Thymus (tissue), 14 donors: ENCODE measurements at places on chromosomes 13 and 19. TPM values are rescaled to one million over a fixed set of nuclear protein-coding genes. Genes with fewer than 3 reads are reported as not detected.
A peak's percentile ranks its signal among the peaks of the same experiment; 100 is the strongest.

DNA sequence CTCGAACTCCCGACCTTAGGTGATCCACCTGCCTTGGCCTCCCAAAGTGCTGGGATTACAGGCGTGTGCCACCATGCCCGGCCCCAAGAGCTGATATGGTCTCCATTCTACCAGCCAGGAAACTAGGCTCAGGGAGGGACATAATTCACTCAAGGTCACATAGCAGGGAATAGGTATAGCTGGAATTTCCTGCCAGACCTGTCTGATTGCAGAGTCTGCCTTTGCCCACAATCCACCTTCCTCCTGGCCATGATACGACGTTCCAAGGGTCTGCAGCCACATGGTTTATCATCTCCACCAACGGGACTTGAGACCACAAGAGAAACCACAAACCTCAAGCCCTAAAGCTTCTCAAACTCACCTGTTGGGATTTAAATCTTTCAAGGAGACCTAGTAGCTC lies 32.0 kb downstream of the ZNRF4 start:
- no peaks in the 10 kb centered on the region for H3K4me1 ChIP-seq
- H3K27me3 ChIP-seq = peaks cover 7% of the 10 kb centered on the region
- no peak for DNase-seq
- no peaks in the 10 kb centered on the region for H3K36me3 ChIP-seq
- no peak overlapping the region for H3K27ac ChIP-seq

GRCh38 chr13:41833201-41833600 lies 127.7 kb downstream of the VWA8 start:
- no peaks in the 10 kb centered on the region for H3K4me1 ChIP-seq
- H3K27me3 ChIP-seq = no peaks in the 10 kb centered on the region
- H3K36me3 ChIP-seq = no peaks in the 10 kb centered on the region
- no peak for DNase-seq
- H3K4me3 ChIP-seq = no peak overlapping the region
- H3K27ac ChIP-seq = no peak overlapping the region

DNA sequence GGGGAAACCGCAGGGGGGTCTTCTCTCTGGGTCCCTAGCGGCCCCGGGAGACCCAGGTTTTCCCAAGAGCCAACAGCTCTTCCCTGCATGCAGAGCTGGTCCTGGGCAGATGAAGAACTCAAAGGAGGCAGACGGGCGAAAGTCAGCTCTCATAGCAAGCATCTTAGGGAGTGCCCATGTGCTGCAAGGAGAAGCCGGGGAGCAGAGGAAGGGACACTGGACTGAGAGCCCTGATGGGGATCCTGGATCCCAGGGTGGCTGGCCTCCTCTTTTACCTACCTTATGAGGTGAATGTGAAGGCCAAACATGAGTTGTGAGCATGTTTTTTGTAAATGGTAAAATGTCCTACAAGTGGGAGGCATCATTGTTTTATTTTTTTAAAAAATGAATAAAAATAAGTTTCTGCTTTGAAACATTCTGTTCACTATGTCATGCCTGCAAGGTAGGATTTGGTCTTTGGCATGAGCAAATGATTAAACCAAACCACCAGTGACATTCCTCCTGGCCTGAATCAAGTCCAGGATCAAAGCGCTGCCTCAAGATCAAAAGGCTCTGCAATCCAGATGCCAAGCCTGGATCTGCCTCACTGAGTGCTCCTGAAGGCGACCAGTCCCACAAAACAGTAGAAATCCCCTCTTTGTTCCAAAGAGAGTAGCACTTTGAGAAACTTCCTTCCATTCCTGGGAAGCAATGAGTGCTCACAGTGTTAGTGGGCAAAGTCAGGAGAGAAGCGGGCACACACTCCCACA lies 92.2 kb upstream of the SERP2 start:
- no peak overlapping the region for H3K4me3 ChIP-seq
- no peak overlapping the region for H3K27ac ChIP-seq
- no peak for DNase-seq
- H3K36me3 ChIP-seq = no peaks in the 10 kb centered on the region
- H3K4me1 ChIP-seq = peaks cover 42% of the 10 kb centered on the region

- peaks cover 3% of the 10 kb centered on the region for H3K4me1 ChIP-seq
- H3K27me3 ChIP-seq = peaks cover 6% of the 10 kb centered on the region
- H3K4me3 ChIP-seq = no peak overlapping the region
- DNase-seq = peak; percentile 26
- H3K36me3 ChIP-seq = no peaks in the 10 kb centered on the region
- no peak overlapping the region for H3K27ac ChIP-seq
Observed at GRCh38 chr19:28686756-28687155, 526.2 kb downstream of the UQCRFS1 start.

- H3K27me3 ChIP-seq = no peaks in the 10 kb centered on the region
Observed at GRCh38 chr19:32203161-32203560, 142.2 kb upstream of the ZNF507 start.

DNA sequence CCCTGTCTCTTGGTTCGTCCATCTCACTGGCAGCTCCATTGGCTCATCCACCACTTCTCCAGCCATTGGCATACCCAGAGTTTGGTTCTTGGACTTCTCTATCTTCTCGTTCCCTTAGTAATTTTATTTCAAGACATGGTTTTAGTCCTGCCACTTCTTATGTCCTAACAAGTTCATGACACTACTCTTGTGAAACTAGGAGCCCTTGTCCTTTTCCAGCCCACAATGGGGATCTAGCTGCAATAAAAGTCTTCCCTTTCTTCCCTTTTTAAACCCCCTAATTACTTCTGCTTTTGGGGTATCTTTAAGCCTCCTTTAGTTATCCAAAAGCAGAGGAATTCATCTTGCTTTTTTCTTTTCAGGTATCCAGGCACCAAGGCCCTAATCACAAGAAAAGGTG lies 2.9 kb upstream of the RCBTB2 start:
- no peaks in the 10 kb centered on the region for H3K27me3 ChIP-seq
- H3K27ac ChIP-seq = no peak overlapping the region
- no peak for DNase-seq

GRCh38 chr13:112105244-112105681 lies 38.3 kb downstream of the SOX1 start:
- H3K36me3 ChIP-seq = no peaks in the 10 kb centered on the region
- H3K4me3 ChIP-seq = no peak overlapping the region
- no peak overlapping the region for H3K27ac ChIP-seq
- H3K4me1 ChIP-seq = no peaks in the 10 kb centered on the region

- no peak for DNase-seq
- no peaks in the 10 kb centered on the region for H3K4me1 ChIP-seq
- no peak overlapping the region for H3K4me3 ChIP-seq
- no peak overlapping the region for H3K27ac ChIP-seq
- no peaks in the 10 kb centered on the region for H3K36me3 ChIP-seq
Observed at GRCh38 chr19:11230621-11231386, 8.6 kb upstream of the ANGPTL8 start.

- H3K4me3 ChIP-seq = no peak overlapping the region
- no peak for DNase-seq
- no peaks in the 10 kb centered on the region for H3K36me3 ChIP-seq
- no peaks in the 10 kb centered on the region for H3K27me3 ChIP-seq
Observed at GRCh38 chr13:77377016-77377415, 50.1 kb upstream of the MYCBP2 start.

DNA sequence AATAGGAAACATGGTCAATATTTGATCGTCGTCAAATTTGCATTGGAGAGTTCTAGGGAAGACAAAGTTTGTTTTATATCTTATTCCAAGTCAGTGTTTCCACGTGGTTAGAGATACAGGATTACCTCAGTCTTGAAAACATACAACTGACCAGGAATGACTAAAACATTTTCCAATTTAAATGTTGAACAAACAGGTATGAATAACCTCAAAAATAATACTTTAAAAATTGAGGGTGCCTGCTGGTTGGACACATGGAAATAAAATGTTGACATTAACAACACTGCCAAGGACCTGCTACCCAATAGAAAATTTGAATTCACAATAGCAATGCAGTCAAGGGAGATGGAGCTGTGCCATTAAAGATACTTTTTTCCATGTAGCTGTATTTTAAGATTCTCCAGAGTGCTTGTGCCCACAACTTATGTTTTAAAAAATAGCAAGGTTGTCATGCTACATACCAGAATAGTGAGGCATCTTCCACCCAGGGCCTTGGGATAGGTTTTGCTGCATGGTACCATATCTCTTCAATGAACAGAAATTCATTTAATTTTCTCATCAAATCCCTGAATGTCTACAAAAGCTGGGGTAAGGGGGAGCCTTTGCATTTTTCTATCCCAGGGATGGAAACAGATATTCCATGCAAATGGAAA lies 260.8 kb downstream of the EFNB2 start:
- H3K27ac ChIP-seq = no peak overlapping the region
- no peaks in the 10 kb centered on the region for H3K36me3 ChIP-seq
- no peaks in the 10 kb centered on the region for H3K4me1 ChIP-seq
- no peaks in the 10 kb centered on the region for H3K27me3 ChIP-seq
- no peak for DNase-seq

- no peaks in the 10 kb centered on the region for H3K27me3 ChIP-seq
- DNase-seq = no peak
- H3K36me3 ChIP-seq = peaks cover 6% of the 10 kb centered on the region
Observed at GRCh38 chr19:3691372-3691716, 8.9 kb downstream of the PIP5K1C start.

GRCh38 chr19:17874758-17875135 lies 3.0 kb downstream of the SLC5A5 start:
- H3K36me3 ChIP-seq = no peaks in the 10 kb centered on the region
- H3K4me3 ChIP-seq = no peak overlapping the region
- peaks cover 60% of the 10 kb centered on the region for H3K27me3 ChIP-seq
- H3K27ac ChIP-seq = no peak overlapping the region

DNA sequence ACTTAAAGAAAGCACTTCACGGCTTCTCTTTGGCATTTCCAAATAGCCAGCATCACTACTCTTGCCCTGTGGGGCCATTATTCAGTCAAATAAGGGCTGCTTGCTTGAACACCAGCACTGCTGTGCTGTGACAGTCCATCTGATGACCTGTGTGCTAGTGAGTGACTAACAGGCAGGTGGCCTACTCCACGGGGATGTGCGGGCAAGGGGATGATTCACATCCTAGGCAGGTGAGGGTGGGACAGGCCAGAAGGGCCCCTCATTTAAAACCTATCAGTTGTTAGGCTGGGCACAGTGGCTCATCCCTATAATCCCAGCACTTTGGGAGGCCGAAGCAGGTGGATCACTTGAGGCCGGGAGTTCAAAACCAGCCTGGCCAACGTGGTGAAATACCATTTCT lies 8.2 kb downstream of the CCNE1 start:
- H3K27me3 ChIP-seq = no peaks in the 10 kb centered on the region
- H3K36me3 ChIP-seq = peaks cover 31% of the 10 kb centered on the region
- DNase-seq = no peak
- H3K4me3 ChIP-seq = no peak overlapping the region

DNA sequence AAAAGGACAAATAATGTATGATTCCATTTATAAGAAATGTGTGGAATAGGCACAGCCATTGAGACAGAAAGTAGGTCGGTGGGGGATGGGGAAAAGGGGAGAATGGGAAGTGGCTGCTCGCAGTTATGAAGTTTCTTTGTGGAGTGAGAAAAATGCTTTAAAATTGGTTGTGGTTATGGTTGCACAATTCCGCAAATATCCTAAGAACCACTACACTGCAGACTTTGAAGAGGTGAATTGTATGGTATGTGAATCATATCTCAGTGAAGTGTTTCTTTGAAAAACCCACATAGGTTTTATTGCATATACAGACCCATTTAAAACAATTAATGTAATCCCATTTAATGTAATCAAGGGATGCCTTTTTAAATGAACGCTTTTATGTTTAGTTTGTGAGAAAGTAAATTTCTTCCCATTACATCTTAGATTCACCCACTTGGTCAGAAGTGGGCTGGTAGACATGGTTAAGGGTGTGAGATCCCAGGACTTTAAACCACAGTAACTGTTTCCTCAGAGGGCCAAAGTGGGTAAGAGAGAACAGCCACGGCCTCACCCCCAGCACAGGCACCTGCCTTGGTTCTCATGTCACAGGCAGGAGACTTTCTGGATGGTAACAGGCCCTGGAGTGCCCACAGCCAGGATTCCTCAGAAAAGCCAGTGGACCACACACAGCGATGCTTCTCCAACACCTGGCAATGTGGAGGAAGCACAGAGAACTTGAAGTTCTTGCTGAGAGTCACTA lies 119.3 kb upstream of the GJB6 start:
- no peaks in the 10 kb centered on the region for H3K27me3 ChIP-seq
- H3K27ac ChIP-seq = no peak overlapping the region
- H3K36me3 ChIP-seq = no peaks in the 10 kb centered on the region

DNA sequence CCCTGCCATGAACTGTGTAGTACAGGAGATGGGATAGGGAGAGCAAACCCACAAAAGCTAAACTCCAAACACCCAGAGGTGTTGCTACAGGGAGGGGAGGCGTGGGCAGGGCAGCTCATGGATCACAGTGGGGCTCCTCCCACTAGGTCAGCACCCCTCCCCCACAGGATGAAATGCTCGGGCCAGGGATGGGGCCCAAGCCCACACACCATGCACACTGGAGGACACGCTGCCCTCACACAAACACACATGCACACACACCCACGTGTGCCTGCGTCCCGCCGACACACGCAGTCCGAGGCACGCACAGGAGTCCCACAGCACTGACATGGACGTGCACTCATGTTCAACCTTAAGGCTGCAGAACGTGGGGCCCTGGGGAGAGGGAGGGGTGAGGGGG lies 6.0 kb upstream of the CCNP start:
- no peaks in the 10 kb centered on the region for H3K4me1 ChIP-seq
- H3K27me3 ChIP-seq = peaks cover 5% of the 10 kb centered on the region
- H3K27ac ChIP-seq = no peak overlapping the region
- H3K4me3 ChIP-seq = no peak overlapping the region
- no peak for DNase-seq

GRCh38 chr13:44451651-44452050 lies 78.0 kb downstream of the SERP2 start:
- no peak for DNase-seq
- H3K36me3 ChIP-seq = no peaks in the 10 kb centered on the region
- no peaks in the 10 kb centered on the region for H3K4me1 ChIP-seq

GRCh38 chr13:91381371-91381770 lies 17.1 kb upstream of the GPC5 start:
- H3K27ac ChIP-seq = no peak overlapping the region
- H3K4me3 ChIP-seq = no peak overlapping the region
- H3K36me3 ChIP-seq = no peaks in the 10 kb centered on the region
- no peaks in the 10 kb centered on the region for H3K4me1 ChIP-seq
- no peaks in the 10 kb centered on the region for H3K27me3 ChIP-seq

- no peak overlapping the region for H3K27ac ChIP-seq
- DNase-seq = no peak
- no peak overlapping the region for H3K4me3 ChIP-seq
- no peaks in the 10 kb centered on the region for H3K36me3 ChIP-seq
Observed at GRCh38 chr19:49136771-49137171, 17.4 kb downstream of the PPFIA3 start.

- H3K27ac ChIP-seq = no peak overlapping the region
- H3K27me3 ChIP-seq = no peaks in the 10 kb centered on the region
- DNase-seq = no peak
- no peak overlapping the region for H3K4me3 ChIP-seq
- H3K4me1 ChIP-seq = peaks cover 11% of the 10 kb centered on the region
Observed at GRCh38 chr13:30301827-30302226, 5.5 kb downstream of the KATNAL1 start.

The DAND5 gene
- 0.09 TPM for total RNA-seq

The BBC3 gene
- 5.8 TPM for total RNA-seq

The KLC3 gene
- total RNA-seq = 2.5 TPM

The NLRP11 gene
- under 0.01 TPM for total RNA-seq

The SUPT5H gene
- total RNA-seq = 39.0 TPM

The ZNF331 gene
- total RNA-seq = 7.6 TPM

The UPK1A gene
- not detected for total RNA-seq

The HIPK4 gene
- total RNA-seq = under 0.01 TPM
